C1 segment of cervical spinal cord (tissue), 14 donors: ENCODE measurements at places on chromosomes 7 and 10.

GRCh38 chr7:92830532-92831110 lies 5.8 kb downstream of the CDK6 start:
- DNase-seq: no peak

DNA sequence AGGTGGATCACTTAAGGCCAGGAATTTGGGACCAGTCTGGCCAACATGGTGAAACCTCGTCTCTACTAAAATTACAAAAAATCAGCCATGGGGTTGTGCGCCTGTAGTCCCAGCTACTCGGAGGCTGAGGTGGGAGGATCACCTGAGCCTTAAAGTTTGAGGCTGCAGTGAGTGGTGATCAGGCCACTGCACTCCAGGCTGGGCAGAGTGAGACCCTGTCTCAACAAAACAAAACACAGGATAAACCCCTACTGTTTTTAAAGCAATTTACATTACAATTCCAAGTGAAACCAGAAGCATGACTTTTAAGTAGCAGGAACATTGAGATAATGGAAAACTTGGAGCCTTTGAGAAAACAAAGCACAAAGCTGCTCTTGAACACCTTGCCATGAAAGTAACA lies 92.4 kb upstream of the BTBD16 start:
- no peak for DNase-seq

DNA sequence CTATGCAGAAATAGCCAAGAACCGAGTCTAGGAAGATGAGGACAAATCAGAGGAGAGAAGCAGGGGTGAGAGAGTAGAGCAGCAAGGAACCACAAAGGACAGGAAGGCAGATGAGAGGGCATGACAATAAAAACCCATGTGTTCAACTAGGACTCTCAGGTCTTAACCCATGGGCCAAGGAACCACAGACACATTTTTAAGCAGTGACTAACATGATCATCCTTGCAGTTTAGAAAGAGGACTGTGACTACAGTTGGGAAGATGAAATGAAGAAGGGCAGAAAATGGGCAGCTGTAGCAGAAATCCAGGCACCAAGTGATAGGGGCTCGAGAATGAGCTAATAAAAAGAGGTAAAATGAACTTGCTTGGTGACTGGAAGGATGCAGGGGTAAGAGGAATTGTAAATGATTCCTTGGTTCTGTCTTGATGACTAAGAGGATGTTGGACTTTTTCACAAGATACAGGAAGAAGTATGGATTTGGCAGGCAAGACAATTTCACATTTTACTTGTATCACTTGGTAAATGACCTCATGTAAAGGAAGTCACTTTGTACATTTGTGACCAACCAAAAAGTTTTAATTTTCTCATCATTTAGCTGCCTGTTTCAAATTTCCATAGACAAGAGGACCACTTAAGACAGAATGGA lies 22.8 kb downstream of the SGMS1 start:
- DNase-seq: no peak

DNA sequence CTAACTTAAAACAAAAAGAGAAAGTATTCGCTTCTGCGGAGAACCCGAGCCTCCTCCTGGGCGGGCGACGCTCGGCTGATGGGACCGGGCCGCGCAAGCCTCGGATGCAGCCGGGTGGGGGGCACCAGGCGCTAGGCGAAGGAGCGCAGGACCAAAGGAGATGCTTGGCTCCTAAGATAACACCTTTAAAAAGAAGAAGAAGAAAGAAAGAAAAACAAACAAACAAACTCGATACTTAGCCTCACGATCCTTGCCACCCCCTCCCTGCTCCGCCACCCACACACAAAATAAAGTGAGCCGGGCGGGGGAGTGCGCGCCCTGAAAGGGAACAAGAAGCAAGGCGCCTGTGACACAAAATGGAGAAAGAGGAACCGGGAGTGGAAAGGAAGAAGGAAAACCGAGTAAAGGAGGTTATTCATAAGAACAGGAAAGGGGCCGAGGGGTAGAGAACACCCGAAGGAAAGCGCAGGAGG lies 34.0 kb upstream of the EBLN1 start:
- DNase-seq: peak; percentile 75

- DNase-seq: no peak
Measured at GRCh38 chr10:88735661-88736060, 24.2 kb upstream of the LIPN start.

DNA sequence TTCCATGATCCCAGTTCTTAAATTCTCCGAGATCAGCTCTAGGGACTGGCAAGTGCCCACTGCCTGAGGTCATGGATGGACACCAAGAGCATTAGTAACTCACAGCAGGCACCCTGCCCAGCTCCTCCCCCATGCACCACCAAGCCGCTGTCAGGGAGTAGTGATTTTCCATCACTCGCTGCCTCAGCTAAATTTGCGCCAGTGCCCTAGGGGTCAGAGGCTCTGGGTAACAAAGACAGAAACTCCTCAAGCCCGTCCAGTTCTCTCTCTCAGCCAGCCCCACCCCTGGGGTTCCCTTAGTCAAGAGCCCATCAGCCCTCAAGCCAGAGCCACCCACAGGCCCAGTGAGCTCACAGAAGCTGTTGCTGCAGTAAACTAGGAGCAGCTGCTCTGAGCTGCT lies 30.0 kb downstream of the PAX2 start:
- DNase-seq: no peak

GRCh38 chr10:102112210-102112817 lies 7.9 kb downstream of the LDB1 start:
- DNase-seq: no peak

DNA sequence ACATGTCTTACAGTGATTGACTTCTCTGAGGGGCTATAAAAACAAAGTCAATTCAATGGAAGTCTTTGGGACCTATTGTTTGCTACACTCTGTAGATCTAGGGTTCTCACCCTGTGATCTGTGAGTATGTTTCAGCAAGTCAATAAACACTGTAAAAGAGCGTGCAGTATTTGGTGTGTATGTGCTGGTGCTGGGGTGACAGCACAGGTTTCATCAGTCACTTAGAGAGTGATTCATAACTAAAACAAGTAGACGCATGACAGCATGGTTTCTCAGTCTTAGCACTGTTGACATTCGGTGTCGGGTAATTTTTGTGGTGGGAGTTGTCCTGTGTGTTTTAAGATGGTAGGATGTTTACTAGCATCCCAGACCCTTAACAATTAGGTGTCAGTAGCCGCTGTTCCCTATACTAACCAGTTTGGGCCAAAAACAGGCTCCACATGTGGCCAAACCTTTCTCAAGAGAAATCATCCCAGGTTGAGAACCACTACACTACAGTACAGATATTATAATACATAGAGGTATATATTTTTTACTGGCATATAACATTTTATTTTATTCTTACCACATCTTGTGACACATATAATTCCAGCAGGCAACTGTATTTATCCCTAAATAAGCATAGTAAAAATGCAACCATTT lies 411.8 kb downstream of the ARL4A start:
- DNase-seq: no peak
